ENCODE measurements at places on chromosomes 2 and 18.

- no peak for DNase-seq
Observed at GRCh38 chr2:64367444-64368232, 86.3 kb upstream of the LGALSL start.

DNA sequence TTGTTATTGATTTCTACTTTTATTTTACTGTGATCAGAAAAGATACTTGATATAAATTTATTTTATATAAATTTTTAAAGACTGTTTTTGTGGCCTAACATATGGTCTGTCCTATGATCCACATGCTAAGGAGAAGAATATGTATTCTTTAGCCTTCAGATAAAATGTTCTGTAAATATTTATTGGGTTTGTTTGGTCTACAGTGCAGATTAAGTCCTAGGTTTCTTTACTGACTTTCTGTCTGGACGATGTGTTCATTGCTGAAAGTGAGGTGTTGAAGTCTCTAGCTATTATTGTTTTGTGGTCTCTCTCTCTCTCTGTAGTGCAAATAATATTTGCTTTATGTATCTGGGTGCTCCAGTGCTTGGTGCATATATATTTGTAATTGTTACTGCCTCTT lies 30.1 kb downstream of the OXER1 start:
- DNase-seq = no peak

DNA sequence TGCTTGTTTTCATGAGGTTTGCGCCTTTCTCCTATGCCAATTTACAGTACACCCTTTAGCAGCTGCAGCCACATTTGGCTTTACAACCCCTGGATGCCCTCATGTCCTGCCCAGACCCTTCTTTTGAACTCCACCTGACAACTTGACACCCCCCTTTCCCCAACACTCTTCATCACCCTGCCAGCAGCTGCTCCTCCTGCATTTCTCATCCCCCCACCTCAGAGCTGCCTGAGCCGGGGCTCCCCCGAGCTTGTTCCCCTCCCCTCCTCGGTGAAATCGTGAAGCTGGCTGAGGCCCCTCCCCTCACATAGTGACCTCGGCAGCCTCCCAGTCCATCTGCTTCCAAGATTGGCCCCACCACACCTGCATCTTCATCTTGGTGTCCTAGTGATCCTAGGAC lies 40.5 kb downstream of the LRRFIP1 start:
- DNase-seq = no peak

- DNase-seq = no peak
Observed at GRCh38 chr2:172087780-172088244, 2.5 kb downstream of the DLX1 start.

DNA sequence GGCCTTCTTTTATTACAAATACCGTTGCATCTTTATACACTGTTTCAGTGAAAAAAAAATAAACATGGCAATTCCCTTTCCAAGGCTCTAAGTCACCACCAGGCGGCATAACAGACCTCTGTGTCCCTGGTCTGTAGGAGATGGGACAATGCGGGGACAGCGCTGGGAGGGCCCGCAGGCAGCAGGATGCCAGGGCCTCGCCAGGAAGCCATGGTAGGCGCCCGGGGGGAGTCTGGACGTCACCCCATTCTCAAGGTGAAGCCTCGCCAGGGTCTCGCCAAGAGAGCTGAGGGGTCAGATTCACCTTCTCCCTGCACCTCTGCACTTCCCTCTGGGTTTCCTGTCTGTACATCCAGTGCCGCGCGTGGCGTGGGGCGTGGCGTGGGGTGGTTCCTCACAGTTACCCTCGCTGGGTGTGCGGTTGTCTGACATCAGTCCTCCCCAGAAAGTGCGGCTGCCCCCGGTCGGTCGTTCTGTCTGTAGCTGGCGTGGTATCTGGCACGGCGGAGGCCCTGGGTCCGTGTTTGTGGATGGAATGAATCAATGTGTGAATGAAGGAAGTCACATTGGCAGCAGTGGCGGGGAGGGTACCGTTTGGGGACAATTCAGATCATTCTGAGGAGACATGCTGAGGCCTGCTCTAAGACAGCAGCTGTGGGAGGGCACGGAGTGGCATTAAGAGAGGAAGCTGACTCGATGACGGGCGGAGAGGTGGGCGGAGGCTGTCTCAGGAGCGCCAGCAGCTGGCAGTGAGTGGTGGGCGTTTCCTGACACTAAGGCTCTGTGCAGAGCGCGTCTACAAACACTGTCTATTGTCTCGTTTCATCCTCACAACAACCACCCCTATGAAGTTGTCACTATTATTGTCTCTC lies 46.0 kb downstream of the LRRFIP1 start:
- DNase-seq = peak; percentile 81

GRCh38 chr18:12744103-12744502 lies 41.3 kb downstream of the PSMG2 start:
- peak; percentile 70 for DNase-seq

DNA sequence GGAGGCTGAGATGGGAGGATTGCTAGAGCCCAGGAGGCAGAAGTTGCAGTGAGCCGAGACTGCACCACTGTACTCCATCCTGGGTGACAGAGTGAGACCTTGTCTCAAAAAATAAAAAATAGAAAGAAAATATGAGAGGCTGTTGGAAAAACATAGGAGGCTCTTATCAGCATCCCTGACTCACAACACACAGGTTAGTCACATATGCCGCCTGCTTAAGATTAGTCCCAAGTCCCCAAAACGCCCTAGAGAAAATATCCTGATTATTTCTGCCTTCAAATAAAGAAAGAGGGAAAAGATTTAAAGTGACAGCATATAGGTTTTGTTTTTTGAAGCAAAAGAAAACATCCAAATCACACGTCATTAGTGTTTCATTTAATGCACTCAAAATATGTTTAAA lies 29.8 kb upstream of the GALM start:
- DNase-seq = no peak

DNA sequence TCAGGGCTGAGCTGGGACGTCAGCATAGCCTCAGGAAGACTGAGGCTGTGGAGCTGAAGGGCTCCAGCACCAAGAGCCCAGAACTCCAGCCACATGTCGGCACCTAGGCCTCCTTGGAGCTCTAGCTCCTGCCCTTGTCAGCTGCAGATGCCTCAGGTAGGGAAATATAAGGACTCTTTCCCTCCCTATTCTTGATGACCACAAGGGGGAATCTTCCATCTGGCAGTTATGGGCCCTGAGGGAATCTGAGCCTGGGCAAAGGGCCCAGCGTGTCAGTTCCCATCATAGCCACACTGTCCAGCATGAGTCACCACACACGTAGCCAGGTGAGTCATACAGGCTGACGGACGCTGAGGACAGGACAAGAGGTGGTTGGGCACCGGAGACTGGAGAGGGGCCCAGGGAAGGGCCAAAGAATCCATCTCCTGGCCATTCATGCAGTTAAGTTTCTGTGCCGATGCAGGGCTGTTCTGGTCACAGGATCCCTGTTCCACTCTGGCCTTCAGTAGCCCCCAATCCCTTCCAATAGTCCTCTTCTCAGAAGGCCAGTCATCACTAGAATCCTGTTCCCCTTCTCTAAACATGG lies 1.8 kb downstream of the MPV17 start:
- DNase-seq = no peak

DNA sequence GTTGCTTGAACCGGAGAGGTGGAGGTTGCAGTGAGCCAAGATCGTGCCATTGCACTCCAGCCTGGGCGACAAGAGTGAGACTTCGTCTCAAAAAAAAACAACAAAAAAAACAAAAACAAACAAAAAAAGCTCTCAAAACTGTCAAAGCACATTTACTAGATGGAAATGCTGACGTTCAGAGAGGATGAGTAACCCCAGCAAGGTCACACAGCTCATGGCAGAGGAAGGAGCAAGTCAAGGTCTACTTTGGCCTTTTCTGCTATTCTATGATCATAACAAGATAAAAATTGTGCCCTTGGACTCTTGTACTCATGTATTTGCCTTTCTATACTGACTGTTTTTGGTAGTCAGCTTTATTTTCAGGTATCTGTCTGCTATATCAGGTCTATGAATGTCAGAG lies 109.5 kb downstream of the ARL6IP6 start:
- DNase-seq = no peak

DNA sequence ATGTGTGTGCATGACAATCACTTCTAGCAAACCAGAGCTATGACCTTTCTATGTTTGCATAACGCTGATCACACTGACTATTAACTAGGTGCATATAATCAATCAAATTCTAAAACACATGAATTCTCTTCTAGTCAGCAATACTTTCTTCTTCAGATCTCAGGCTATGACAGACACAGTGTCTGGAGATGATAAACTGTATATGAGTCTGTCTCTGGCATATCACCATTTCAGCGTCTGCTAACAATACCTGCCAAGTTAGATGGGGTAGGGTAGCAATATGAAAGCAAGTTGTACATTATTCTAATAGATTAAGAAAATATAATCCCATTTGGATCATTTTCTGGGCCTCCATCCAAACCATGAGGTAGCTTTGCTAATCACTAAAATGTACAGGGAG lies 354.2 kb upstream of the EPHA4 start:
- DNase-seq = no peak

DNA sequence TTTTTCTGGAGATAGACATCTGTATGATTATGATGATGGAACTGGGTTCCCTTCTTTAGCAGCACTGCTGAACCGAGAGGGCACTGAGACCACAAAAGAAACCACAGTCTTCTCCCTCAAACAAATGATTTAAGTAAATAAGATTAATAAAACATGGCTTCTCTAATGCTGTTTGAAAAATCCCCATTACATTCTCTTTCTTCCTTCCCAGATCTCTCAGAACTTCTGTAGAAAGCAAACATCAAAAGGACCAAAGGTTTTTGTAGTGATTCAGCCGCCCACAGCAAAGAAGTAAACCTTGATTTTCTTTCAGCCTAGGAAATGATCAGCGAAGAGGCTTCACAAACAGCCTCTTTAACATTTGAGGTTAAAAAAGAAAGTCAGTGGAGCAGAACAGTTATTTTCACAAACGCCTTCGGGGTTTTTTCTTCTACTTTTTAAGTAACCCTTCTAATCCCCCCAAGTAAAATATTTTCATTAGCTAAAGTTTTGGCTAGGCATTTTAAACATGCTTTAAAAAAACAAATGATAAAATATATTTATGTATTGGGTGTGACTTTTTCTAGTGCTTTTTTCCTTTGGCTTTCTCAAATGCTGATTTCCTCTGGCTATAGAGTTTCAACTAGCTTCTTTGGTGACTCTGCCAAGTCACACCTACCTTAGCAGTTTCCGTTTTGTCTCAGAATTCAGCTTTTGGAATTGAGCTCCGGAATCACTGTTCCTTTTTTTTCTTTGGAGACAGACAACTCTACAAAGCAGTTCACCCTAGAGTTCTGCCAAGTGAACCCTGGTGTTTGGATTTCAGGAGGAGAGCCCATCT lies 89.6 kb downstream of the UPP2 start:
- no peak for DNase-seq

DNA sequence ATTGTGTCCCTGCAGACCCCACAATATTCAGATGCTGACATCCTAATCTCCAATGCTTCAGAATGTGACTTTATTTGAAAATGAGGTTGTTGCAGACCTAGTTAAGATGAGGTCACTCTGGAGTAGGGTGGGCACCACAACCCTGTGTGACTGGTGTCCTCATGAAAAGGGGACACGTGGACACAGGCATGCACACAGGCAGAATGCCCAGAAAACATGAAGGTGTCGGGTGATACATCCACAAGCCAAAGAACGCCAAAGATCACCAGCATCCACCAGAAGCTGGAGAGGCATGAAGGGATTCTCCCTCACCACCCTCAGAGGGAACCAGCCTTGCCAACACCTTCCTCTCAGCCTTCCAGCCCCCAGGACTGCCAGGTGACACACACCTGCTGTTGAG lies 69.3 kb downstream of the AFF3 start:
- no peak for DNase-seq

DNA sequence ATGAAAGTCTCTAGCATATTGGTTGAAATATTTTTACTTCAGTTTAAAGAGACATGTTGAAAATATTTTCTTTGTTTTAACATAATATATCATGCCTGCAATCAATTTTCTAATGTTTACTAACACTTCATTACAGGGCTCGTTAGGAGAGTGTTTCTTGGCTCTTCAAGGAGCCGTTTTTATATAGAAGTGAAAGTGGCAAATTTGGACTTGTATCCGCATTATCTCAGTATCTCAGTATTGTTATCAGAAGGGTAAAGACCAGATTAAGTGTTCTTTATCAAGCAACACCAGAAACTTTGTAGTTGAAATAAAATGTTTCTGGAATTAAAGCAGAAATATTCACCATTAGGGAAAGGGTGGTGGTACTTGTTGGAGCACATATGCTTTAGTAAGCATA lies 97.8 kb downstream of the BABAM2 start:
- DNase-seq = no peak

- no peak for DNase-seq
Observed at GRCh38 chr18:73975266-73975665, 172.4 kb downstream of the FBXO15 start.

DNA sequence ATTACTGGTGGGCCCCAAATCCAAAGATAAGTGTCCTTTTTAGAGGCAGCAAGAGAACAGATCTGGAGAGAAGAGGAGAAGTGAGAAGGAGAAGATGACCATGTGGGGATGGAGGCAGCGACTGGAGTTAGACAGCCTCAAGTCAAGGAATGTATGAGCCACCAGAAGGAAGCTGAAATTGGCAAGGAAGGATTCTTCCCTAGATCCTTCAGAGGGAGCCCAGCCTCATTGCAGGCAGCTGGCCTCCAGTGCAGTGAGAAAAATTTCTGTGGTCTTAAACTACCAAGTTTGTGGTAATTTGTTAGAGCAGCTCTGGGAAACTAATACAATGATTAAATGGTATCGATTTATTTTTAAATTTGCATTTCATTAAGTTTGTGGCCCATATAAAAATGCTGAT lies 167.9 kb downstream of the NCKAP5 start:
- DNase-seq = no peak

DNA sequence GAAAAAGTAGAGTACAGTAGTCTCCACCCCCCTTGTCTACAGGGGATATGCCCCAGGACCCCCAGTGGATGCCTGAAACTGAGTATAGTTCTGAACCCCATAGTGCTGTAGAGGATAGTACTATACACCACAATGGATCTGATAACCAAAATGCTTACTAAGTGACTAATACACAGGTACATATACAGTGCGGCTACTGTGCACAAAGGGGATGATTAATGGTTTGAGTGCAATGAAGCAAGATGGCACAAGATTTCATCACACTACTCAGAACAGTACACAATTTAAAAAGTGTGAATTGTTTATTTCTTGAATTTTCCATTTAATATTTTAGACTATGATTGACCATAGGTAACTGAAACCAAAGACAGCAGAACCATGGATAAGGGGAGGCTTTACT lies 446.9 kb upstream of the NRP2 start:
- DNase-seq = no peak

GRCh38 chr2:122266636-122267035 lies 511.2 kb downstream of the TSN start:
- DNase-seq = no peak

- no peak for DNase-seq
Observed at GRCh38 chr2:29059624-29060023, 14.7 kb downstream of the PCARE start.

Measured in AML-193 (cell line).